ENCODE measurements at places on chromosomes 4 and X.
A peak's percentile ranks its signal among the peaks of the same experiment; 100 is the strongest.

DNA sequence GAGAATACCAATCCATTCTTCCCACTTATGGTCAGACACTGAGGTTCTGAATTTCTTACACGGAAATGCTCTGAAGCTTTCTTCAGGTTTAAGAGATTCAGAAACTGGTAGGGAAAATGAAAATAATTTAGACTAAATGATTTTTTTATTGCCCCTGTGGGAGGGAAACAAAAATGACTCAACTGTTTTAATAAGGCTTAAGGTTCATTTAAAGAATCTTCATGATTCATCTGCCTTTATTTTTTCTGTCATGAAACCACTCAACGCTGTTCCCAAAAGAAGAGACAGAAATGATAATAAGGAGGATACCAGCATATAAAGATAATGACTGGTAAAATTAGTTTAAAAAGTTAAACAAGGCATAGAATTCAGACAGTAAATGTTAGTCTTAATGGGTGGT is 39.3 kb upstream of the FAM47B start:
- no peak for DNase-seq

DNA sequence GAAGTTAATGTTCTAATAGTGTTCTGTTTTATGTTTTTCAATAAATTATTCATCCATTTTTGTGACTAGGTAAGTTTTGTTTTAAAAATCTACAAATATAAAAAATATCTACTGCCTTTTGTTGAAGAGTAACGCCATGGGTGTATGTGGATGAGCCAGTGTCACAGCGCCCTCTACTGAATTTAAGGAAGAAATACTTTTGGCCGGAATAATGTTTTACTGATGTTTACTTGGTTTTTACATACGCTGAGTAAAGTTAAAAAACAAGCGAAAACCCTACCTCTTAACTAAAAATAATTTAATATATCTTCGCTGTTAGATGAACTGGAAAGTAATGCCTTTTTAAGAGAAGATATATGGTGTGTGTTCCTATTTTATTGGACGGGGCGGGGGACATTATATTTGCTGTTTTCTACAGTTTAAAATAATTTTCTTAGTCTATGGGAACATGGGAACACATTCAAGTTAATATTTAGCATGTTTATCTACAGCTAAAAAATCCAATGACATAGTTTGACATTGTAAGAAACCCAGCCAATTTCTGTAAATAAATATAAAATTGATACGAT is 86.1 kb downstream of the CPE start:
- DNase-seq = peak; percentile 3

DNA sequence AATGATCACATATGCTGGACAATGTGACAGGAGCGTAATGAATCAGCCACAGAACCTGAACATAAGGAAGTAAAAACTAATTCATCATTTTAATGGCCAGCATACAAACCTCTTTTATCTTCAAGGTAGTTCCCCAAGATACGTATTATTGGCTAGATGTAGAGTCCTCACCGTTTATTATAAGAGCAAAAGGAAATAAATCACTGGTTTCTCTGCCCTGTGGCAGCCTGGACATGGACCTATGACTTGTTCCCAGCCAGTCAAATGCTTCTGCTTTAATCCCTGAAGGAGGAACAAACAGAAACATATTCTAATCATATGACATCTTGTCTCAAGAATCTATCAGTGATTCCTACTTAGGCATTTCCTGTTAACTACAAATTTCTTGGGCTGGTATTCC is 86.8 kb upstream of the FAM241A start:
- DNase-seq = no peak

DNA sequence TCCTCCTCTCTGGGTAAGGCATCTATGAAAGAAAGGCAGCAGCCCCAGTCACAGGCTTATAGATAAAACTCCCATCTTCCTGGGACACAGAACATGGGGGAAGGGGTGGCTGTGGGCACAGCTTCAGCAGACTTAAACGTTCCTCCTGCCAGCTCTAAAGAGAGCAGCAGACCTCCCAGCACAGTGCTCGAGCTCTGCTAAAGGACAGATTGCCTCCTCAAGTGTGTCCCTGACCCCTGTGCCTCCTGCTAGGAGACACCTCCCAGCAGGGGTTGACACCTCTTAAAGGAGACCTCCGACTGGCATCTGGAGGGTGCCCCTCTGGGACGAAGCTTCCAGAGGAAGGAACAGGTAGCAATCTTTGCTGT is 89.9 kb downstream of the EFHC2 start:
- DNase-seq = no peak

DNA sequence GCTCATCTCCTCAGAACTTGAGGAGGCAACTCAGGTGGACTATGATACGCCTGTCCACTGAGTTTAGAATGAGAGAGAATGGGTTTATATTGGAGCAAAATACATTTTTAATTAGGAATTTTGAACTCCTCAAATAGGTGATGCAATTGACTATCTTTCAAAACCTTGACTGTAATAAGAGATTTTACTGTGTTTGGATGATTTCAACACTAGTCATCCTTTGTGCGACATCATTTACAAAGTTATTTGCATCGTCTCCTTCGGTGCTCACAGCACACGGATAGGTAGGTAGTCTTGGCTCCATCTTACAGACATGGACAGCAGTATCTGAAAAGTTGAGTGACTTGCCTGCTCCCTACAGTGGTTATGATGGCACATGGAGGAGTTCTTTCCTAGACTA is 67.0 kb downstream of the AASDH start:
- no peak for DNase-seq

DNA sequence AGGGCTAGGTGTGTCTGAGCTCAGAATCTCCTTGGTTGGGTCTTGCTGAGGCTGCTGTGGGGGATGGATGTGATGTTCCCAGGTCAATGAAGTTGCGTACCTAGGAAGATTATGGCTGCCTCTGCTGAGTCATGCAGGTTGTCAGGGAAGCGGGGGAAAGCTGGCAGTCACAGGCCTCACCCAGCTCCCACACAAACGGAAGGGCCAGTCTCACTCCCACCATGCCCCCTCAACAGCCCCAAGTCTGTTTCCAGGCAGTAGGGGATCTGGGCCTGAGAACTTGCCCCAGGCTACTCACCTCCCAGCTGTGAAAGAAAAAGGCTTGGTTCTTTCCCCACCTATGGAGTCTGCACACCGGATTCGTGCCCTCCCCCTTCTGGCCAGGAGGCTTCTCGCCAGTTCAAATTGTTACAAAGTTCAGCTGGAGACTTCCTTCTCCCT is 72.9 kb downstream of the WDR44 start:
- no peak for DNase-seq

DNA sequence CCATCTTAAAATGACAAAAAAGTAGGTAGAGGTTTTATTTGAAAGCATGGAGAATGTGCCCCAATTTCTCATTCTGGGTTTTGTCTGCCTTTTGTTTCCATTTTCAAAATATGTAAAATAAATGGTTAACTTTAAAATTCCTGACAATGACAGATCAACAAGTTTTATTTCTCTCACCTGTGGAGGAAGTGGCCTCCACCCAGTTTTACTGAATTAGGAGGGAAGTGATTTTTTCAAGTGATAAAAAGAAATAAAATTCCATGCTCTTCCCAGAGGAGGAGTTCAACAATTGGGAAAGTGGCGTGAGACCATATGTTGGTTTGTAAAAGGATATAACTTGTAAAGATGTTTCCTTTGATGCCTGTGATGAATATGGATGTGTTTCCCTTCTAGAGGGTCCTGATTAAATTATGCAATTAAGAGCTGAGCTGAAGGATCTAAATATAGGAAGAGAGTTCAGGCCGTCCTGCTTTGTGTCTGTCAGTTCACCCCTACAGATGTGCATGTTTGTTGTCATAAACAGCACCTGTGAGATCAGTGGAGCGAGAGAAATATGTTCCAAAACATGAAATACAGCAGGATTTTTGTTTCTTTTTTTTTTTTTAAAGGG is 19.5 kb downstream of the SMAD1 start:
- no peak for DNase-seq

GRCh38 chr4:3471886-3472285 is 8.8 kb downstream of the DOK7 start:
- no peak for DNase-seq

DNA sequence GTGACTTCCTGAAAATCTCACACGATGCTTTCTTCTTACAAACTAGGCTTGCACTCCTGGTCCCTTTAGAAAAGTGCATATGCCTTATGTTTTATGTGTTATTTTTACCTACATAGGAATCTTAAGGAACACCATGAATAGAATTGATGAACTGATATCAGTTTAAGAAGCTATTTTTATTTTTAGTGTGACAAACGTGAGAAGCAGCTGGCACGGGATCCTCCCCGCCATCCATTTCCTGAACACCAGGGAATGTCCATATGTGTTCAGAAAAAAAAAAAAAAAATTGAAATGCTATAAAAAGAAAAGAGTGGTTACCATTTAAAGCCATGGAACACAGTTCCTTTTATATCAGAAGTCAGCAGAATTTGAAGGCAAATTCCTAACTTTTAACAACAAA is 1096.1 kb upstream of the PRKX start:
- DNase-seq = no peak

DNA sequence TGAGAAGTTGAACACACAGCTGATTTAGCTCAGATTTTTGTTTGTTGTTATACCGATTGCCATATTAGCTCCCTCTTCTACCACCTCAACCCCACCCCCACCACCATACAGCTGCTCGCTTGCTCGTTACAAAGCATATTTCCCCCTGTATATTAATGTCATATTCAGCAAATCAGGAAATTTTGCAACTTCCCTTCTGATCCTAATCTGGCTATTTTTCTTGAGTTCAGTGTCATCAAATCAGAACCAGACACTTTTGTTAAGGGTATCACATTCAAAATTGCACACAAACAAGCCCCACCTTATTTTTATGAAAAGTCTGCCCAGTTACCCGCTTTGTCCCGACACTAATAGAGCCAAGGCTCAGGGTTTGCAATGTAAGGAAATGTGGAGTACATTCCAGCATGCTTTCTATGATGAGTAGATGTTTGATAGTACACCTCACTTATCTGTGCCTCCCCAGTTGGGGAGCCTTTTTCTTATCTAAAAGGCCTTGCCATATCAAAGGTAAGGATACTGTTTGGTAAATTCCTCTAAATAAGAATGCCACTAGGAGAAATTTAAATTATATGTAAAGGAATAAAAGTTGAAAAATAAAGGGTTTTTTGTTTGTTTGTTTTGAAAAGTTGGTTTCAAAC is 212.2 kb downstream of the CBR4 start:
- no peak for DNase-seq

GRCh38 chrX:53263597-53264094 is 17.7 kb downstream of the IQSEC2 start:
- peak; percentile 14 for DNase-seq

DNA sequence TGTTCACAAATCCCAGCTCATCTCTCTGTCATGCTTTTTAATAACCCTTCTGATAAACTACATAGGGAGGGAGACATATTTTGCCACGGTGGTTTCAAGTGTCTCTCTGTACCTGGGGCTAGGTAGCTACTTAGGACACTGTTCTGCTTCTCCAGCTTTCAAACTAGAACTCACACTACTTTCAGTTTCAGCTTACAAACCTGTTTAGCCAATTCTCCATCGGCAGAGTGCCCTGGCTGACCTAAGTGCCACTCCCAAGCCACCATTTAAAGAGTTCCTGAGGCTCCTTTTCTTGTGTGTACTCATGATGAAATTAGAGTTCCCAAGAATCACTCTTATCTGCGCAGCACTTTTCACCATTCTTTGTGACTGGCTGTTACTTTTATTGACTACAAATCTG is 899.2 kb downstream of the FAT4 start:
- DNase-seq = no peak

GRCh38 chr4:55543858-55544257 is 2.9 kb downstream of the CLOCK start:
- DNase-seq = no peak

- DNase-seq = no peak
Observed at GRCh38 chr4:76386566-76387305, 34.2 kb downstream of the CCDC158 start.

- no peak for DNase-seq
Observed at GRCh38 chr4:113116414-113117357, 67.2 kb downstream of the ANK2 start.

DNA sequence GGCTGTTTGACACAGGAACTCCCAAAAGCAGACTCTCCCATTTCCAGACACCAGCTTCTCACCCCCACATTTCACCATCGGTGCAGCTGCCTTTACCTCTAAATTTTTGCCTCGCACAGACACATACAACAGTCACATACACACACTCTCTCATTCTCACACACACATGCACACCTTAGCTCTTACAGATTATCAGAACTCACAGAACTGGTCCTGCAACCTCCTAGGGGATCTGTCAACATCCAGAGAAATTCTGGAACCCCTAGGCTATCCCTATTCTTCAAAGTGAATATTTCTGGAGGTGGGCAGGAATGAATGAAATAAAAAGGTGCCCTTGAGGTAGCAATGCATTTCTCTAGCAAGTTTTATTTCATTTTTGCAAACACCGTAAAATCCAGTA is 4.1 kb downstream of the HS6ST2 start:
- no peak for DNase-seq

- DNase-seq = no peak
Observed at GRCh38 chr4:15848191-15848842, 70.2 kb downstream of the CD38 start.

GRCh38 chr4:156547439-156547838 is 424.2 kb downstream of the PDGFC start:
- no peak for DNase-seq

DNA sequence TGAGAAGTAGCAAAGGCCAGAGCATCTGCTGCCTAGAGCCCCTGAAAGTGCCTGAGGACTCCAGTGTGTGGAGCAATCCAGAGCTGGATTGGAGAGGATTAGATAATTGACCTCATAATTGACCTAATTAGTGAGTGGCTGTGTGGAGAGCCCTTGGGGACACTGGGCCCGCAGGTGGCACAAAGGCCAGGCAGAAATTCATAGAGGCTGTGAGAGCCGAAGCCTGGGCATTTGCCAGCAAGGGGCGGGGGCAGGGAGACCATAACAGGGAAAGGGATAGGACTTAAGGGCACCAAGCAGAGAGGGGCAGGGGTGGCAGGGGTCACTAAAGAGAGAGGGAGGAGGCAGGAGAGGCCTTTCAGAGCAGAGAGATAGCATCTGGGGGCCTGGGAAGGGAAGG is 45.3 kb downstream of the EFNB1 start:
- DNase-seq = no peak

DNA sequence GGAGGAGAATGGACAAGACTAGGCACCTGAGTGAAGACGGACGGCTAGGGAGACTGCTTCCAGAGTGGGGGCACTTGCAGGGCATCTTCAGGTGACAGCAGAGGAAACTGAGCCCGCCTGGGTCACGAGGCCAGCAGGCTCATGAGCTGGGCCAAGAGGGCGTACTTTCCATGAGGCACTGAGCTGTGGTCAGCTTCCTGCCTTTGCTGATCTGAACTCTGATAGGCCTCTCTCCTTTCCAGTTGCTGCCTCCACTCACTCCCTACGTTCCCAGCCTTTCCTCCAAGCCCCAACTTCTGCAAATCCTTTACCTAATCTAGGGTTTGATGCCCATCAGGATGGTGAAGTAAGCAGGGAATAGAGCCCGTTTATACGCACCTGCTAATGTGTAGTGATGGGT is 1.4 kb upstream of the L1CAM start:
- DNase-seq = no peak

DNA sequence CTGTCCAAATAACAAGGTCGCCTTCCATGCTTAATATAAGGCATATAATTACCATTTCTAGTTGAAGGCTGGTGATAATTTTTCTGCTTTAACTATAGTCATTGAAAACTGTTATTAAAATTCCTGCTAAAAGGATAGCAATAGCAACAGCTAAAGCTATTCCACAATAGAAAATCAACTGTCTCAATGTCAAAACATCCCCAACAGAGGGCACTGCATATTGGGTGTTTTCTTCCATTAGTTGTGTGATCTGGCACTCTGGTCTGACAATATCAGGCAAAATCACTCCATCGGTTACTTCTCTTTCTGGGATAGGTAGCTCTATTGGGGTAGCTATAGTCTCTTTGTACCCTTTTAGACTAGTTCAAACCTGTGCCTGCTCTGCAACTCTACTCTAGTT is 53.5 kb downstream of the TMPRSS11F start:
- DNase-seq = no peak

- DNase-seq = no peak
Observed at GRCh38 chr4:77617203-77617602, 11.6 kb downstream of the CXCL13 start.

Data from immature natural killer cell (primary cell).